ENCODE measurements at places on chromosomes 16 and 17.

- DNase-seq: no peak
These were observed 498 bp downstream of the SMYD4 start for GRCh38 chr17:1829216-1829591.

DNA sequence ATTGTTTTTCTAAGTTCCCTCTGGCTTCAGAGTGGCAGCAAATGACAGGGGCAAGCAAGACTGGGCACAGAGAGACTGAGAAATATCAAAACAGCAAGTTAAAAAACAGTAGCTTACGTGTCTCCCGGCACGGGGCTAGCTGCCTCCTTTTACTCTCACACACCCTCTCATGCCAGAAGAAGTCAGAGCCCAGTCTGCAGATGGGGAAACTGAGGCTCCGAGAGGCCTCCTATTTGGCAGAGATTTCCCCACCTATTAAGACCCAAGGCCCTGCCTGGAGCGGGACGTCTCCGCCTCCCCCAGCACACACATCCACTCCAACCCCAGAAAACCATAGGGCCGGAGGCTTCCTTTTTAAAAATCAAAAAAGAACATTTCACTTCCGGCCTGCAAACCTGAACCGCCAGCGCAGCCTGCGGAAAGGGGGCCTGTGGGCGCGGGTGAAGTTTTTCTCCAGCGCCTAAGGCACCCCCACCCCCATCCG is 832 bp downstream of the CARHSP1 start:
- no peak for DNase-seq

GRCh38 chr16:28494121-28494851 is at the start of gene APOBR:
APOBR (plus strand) TSS chr16:28494643; CDS start chr16:28494682, 39 bp downstream.
- DNase-seq: peak; percentile 77

DNA sequence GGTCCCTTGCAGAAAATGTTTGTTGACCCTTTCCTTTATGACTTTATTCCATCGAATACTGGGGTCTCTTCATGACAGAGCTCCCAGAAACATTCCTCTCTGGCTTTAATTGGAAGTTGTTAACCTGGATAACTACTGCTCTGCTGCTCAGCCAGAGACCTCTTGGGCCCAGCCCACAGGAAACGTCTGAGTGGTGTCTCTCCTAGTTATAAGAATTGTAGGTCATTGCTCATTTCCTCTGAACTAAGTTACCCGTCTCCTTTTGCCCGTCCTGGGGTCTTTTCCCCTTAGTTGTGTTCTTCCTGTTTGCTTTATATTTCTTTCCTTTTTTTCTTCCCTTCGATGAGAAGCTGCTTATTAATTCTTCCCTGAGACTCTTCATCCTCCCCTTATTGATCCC is 9.0 kb downstream of the MAP2K6 start:
- DNase-seq: no peak

DNA sequence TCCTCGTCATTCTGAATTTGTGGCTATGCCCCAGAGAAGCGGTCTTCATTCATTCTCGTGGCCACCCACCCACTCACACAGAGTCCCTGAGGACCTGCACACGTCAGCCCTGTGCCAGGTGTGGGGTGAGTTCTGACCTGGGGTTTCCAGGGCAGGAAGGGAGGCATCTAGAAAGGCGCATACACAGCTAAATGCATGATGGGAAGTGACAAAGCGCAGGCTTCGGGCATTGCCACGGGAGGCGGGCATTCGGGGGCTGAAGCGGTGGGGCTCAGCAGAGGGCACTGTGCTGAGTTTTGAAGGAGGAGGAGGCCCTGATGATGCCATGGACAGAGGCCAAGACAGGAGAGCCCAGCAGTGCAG is 10.9 kb downstream of the UBALD2 start:
- DNase-seq: no peak

DNA sequence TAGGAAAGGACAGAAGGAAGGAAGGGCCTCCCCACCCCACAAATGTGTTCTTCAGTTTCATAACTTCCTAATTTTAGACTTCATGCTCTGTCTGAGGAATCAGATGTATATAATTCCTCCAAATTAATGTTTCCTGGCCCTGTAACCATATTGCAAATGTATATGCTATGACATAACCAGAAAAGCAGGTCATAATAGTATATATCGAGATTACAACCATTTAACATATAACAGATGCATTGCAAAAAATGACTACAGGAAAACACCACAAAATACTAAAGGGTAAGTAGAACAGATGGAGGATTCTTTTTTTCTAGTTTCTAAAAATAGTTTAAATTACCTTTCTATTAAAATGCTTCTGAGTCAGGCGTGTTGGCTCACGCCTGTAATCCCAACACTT is 3.1 kb upstream of the EXOC7 start:
- no peak for DNase-seq

DNA sequence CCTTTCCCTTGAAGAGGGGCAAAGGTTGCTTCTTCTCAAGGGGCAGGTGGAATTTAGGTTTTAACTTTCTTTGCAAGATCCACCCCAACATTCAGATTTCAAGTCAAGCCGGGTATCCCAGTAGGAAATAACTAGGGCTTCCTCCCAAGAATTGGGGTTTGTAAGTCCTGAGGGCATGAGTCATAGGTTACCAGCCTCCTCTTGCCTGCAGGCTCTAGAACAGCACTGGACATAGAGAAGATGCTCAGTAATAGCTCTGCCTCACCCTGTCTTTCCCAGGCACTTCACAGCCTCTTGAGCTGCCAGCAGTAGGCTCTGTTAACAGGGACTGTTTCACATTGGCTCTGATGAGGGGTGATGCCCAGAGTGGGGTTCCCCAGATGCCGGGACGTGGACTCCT is 35.8 kb upstream of the ZFP90 start:
- DNase-seq: no peak

DNA sequence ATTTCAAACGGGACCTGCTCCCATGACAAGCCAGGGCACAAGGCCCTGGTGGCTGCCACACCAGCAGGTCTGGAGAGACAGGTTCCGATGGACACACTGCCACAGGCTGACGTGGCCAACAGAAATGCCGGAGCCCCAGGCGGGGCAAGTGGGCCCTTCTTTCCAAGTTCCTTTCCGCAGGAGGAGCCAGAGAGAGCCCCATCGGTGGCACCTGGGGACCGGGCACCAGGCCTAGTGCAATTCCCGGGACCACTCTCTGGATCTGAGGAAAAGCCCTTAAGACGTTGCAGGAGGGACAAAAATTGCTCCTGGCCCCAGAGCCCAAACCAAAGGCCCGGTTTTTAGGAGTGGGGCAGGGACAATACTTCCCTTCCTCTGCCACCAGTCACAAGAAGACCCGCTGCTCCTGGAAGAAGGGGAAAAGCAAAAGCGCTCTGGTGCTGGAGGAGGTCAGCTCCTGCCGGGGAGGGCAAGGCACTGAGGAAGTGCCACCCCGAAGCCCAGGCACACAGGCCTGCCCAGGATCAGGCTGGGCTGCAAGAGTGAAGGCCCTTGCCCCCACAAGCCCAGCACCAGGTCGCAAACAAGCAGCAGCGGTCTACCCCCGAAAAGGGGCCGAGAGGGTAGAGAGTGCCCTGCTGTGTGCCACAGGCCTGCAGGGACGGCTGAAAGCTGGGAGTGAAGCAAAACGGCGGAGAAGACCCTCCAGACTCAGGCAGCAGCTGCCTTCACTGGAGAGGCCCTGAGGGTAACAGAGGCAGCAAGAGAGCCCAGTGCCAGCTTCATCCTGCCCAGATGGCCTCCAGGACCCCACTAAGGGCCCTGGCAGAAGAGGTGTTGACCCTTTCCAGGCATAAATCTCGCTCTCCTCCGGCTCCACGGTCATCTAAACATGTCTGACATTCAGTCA is 29.1 kb downstream of the MAP1LC3B start:
- DNase-seq: no peak

GRCh38 chr17:1005361-1005946 is 8.5 kb downstream of the TIMM22 start:
- DNase-seq: no peak

DNA sequence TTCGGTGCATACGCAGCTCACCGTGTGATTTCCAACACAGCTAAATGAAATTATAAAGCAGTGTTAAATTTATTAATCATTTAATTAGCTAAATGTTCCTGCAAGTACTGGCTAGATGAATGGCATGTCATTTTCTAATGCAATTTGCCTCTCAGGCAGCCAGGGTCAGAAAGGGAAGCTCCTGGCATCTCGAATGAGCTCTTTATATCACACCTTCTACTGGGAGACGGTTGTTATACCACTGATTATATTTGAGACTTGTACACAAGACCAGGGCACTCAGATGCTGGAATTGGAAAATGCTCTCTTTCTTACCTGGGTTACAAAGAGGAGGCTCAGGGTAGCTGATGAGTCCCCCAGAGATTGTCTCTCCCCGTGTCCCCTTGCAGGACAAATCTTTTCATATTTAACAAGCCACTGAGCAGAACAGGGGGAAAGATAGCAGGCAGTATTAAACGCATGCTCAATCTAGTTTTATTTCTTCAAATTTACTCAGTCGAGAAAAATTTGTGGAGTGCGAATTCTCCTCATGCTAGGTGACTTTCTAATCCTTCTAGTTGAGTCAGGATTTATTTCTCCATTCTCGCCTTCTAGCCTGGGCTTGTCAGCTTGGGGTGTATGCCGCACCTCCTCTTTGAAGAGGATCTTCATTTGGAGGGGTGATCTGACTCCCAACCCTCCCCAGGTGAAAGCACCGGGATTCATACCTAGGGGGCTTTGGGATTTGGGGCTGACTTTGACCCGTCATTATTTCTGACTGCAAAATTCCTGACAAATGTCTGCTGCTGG is 441.1 kb downstream of the MAF start:
- no peak for DNase-seq

GRCh38 chr17:42441371-42442195 is 17.1 kb upstream of the ATP6V0A1 start:
- DNase-seq: no peak

DNA sequence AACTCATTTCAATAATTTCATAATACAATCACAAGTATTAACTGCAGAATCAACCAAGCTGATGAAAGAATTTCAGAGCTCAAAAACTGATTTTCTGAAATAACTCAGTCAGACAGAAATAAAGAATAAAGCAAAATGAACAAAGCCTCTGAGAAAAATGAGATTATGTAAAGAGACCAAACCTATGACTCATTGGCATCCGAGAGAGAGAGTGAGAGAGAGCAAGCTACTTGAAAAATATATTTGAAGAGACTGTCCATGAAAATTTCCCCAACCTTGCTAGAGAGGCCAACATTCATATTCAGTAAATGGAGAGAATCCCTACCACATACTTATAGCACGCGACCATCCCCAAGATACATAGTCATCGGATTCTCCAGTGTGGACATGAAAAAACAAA is 1376.4 kb downstream of the CDH11 start:
- no peak for DNase-seq

GRCh38 chr16:69834807-69835466 is 72.8 kb downstream of the WWP2 start:
- no peak for DNase-seq

GRCh38 chr17:9669551-9670008 is 24.3 kb downstream of the USP43 start:
- DNase-seq: no peak

GRCh38 chr16:11394593-11394960 is 49.3 kb downstream of the RMI2 start:
- no peak for DNase-seq

- no peak for DNase-seq
These were observed 139.4 kb upstream of the ERCC4 start for GRCh38 chr16:13780406-13781168.

DNA sequence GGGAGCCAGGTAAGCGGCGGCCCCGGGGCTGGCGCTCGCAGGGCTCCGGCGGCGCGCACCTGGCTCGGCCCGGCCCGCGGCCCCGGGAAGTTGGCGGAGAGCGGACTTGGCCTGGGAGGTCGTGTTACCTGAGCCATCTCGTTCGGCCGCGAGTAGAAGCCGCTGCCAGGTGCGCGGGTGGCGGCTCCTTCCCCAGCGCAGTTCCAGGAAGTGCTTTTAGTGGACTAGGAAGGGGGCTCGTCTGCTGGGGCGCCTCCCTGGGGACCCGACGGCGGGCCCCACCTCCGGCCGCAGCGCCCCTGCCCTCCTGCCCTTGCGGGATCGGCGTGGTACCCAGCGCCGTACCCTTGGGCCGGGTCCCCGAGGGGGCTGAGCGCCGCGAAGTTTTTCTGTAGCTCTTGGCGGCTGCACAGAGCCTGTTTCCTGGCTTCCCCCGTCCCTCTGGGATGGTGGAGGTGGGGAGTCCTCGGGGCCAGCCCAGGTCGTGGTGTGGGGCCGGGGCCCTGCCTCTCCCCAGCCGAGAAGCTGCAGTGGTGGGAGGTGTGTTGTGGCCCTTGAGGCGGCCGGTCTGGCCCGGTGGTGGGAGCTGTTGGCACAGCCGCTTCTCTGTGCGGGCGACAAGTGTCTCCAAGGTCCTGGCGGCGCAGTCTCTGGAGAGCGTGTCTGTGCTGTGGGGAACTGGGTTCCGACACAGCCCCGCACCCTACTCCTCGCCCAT is 96.9 kb downstream of the RAB11FIP4 start:
- peak; percentile 24 for DNase-seq

DNA sequence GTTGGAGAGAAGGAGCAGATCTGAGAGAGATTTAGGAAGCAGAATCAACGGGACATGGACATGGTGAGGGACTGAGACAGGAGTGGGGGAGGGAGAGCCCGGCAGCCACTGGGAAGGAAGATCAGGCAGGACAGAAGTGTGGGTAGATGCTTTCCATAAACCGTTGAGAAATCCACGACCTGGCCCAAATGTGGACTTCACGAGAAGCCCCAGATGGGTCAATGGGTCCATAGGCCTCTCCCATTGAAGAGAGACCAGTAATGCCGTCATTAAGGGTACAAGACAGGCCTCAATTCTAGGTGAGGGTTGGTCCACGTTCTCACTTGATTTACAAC is 530 bp upstream of the CCL22 start:
- no peak for DNase-seq

DNA sequence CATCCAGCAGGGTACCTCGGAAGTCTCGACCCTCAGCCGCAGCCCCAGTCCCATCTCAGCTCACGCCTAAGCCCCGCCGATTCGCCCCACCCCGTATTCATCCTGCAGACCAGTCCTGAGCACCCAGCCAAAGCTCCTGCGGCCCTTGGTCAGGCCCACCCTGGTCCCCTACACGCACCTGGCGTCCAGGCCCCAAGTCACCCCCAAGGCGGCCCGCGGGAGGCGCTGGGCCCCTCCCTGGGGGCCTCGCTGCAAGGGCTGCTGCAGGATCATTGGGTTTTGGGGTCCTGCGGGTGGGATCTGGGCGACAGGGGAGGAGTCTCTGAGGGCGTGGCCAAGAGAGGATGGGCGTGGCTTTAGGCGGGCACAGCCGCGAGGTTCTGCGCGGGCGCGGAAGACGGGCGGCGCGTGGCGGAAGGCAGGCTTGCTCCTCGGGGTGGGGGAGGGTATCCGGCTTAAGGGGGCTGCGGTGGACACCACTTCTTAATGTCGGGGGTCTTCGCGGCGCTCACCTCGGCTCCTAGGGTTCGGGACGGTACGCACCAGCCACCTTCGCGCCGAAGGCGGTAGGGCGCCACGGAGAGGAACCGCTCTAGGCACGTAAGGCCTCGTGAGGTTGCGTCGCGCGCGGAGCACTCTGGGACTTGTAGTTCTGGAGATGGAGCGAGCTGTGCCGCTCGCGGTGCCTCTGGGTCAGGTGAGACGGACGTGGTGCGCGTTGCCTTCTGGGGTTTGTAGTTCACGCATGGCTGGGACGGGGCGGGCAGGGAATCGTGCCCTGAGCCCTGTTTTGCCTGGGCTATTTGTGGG is at the start of the genes HCFC1R1 and THOC6:
TSS of gene HCFC1R1 (minus strand) at position 274 of the 810 bp plus-strand sequence. CDS start at position 273, 1 bp downstream.
TSS of gene THOC6 (plus strand) at position 367 of the 810 bp plus-strand sequence. CDS start at position 659, 292 bp downstream.
- DNase-seq: peak; percentile 93

- no peak for DNase-seq
These were observed 11.4 kb downstream of the MMP15 start for GRCh38 chr16:58036943-58037342.

- DNase-seq: no peak
These were observed 9.8 kb upstream of the MYH3 start for GRCh38 chr17:10666906-10667305.
